Activated T-helper 1 cell treated with Interleukin-2 at 50 U/mL for 16 hours (primary cell): ENCODE measurements at places on chromosomes 5 and 9.

DNA sequence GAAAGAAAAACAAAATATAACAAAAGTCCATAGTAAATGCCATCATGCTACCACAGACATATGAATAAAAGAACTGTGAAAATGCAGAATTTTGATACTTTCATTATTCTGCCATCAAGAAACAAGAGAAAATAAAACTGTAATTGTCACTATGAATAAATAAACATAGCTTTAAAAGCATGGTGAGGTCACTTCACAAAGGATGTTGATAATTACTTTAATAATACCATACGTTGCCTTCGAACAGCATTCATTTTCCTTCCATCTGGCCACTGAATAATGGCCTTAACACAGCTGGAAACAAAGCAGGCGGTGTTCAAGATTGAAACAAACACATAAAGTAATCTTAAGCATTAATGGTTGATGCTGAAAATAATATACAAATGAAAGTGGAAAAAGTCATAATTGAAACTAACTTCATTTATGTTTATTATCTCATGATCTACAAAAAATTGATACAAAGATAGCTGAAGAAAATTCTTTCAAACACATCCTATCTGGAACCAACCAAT lies 102.0 kb downstream of the AGTPBP1 start:
- DNase-seq = no peak

GRCh38 chr9:37798677-37799076 lies 1.9 kb upstream of the DCAF10 start:
- no peak for DNase-seq

GRCh38 chr5:179146277-179146676 lies 86.1 kb downstream of the ZNF354C start:
- DNase-seq = no peak

DNA sequence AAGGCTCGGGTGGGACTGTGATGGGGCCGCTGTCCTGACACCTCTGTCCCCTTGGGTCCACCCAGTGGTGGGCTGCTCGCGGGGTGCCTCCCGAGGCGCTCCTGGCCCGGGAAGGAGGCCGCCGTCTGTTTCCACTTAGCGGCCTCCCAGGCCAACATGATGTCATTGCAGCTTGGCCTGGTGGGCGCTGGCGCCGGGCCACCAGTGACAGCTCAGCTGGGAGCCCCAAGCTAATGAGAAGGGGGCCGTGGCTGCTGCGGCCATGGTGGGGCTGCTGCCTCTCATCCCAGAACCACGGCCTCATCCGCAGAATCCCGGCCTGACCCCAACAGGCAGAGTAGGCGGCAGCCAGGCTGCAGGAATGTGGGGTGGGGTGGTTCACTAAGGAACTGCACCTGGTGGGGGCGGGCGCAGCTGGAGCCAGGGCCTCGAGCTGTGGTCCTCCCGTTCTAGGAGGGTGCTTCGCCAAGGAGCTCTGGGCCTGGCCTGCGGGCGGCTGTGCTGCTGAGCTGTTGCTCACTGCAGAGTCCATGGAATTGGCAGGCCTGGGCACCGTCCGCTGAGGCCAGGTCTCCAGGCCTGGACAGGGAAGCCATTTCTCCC lies 123.5 kb upstream of the COL5A1 start:
- no peak for DNase-seq

GRCh38 chr5:133381571-133382365 lies 230.6 kb downstream of the FSTL4 start:
- no peak for DNase-seq

DNA sequence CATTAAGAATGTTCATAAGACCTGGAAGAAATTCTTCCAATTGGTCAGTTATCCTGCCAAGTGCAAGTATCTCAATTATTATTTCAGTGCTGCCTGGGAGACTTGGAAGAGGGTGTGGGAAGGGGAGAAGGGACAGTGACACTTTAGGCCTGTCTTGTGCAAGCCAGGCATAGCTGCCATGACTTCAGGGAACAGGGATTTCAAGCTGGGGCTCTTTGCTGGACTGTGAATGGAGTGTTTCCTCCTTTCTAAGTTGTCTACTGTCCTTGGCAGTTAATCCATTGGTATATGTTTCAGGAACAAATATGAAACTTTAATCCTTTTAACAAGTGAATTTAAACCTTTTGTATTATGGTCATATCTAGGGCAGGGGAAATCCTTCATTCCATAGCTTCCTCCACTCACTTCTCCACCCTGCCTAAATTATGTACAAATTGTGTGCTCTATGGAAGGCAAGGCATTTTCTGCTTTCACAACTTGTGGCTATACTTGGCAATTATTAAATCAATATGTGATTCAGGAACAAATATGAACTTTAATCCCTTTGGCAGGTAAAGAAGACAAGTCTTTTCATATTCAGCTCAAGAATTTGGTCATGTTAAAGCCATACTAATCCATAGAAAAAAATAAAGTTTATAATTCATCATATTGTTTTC lies 72.7 kb upstream of the IL33 start:
- DNase-seq = no peak

DNA sequence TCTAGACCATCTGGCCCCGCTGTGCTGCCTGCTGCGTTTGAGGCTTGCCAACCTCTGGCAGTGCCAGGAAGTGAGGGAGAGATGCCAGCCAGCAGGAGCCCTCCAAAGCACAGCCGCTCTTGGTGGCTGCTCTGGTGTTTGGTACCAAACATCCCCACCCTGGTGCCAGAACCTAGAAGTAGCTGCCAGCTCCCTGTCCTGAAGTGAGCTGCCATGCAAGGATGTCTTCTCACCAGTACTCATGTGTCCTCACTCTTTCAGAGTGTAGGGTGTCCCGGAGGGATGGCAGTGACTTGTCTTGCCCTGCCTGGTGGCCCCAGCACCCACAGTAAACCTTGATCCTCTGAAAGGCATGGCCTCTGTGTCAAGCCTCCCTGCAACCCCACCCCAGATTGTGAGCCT lies 43.4 kb downstream of the AMBP start:
- DNase-seq = no peak

GRCh38 chr5:137737349-137738131 lies 1.7 kb upstream of the KLHL3 start:
- no peak for DNase-seq

GRCh38 chr5:61100437-61100836 lies 61.8 kb downstream of the SMIM15 start:
- DNase-seq = no peak

- DNase-seq = no peak
Measured at GRCh38 chr9:592225-592624, 249.3 kb upstream of the DMRT1 start.

GRCh38 chr9:111474385-111474784 lies 9.8 kb downstream of the ECPAS start:
- DNase-seq = no peak
